Uterus (tissue), 4 donors: ENCODE measurements at places on chromosomes 5 and 9. TPM values are rescaled to one million over a fixed set of nuclear protein-coding genes. Genes with fewer than 3 reads are reported as not detected.

UBAC1 gene
- 46.1 TPM for total RNA-seq

INVS gene
- total RNA-seq = 59.2 TPM

RNF20 gene
- total RNA-seq = 27.1 TPM

FBN2 gene
- total RNA-seq = 389 TPM

DNA sequence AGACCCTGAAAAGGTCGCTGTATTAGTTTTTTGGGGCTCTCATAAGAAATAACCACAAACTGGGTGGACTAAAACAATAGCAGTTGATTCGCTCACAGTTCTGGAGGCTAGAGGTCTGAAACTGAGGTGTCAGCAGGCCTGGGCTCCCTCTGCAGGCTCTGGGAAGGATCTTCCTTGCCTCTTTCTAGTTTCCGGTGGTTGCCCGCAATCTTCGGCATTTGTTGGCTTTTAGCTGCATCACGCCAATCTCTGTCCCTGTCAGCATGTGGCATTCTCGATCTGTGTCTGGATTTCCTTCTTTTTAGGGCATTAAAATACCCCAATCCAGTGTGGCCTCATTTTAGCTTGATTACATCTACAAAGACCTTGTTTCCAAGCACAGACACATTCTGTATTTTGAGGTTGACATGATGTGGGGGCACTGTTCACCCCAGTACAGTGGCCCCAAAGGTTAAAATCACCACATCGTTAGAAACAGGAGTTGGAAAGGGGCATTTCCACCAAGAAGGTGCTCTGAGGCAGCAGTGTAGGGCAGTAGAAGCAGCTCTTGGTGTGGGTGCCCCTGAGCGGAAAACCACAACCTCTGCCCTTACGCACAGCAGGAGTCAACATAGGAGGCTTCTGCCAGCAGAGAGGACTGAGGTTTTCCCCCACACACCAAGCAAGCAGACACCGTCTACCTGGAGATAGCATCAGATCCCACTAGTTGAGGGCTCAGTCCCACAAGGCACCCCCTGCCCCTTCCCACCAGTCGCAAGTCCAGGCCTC, 13.5 kb downstream of the ZNF79 start:
- no peak for DNase-seq

DNA sequence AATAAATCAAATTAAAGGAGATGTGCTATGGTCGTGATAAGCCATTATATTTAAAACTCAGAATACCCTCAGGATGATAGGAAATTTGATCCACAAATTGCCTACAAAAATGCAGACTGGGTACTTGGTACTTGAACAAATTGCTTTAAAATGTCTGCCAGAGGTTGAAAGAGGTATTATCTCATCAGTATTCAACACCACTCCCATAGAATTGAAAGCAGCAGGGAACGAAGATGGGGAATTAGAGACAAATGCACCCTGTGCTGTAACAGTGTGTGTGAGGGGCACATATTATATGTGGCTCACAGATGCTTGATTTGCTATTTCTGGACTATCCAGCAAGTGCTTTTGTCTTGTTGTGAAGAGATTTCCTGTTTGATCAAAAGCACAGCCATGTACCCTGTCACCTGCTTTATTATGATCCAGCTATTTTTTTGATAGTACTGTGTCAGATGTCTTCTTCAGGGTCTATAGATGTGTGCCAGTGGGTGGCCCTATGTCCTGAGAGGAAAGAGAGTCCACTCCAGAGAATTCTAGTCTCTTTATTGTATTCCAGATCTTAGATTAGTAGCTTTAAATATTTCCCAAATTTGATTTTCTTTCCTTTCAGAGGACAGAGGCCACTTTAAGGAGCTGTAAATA, 120.1 kb downstream of the XRCC4 start:
- DNase-seq = no peak

- no peak for DNase-seq
Observed at GRCh38 chr9:94606646-94607422, 13.2 kb upstream of the FBP2 start.

TAF1L gene
- total RNA-seq = not detected

NR4A3 gene
- 2.9 TPM for total RNA-seq

DNA sequence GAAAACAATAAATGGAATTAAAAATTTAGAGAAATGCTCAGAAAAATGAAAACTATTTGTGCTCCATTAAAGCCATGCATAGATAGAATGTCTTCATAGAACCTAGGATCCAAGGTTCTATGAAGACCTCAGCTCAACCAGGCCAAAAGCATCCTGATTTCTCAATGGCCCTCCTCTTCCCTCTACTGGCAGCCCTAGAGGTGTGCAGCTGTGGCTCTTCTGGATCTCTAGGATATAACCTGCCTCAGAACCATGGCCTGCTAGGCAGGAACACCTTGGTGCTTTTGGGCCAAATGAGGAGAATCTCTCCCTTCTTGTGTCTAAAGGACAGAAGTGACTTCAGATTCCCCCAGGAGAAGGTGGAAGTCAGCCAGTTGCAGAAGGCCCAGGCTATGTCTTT, 15.1 kb downstream of the IFNA1 start:
- no peak for DNase-seq

DNA sequence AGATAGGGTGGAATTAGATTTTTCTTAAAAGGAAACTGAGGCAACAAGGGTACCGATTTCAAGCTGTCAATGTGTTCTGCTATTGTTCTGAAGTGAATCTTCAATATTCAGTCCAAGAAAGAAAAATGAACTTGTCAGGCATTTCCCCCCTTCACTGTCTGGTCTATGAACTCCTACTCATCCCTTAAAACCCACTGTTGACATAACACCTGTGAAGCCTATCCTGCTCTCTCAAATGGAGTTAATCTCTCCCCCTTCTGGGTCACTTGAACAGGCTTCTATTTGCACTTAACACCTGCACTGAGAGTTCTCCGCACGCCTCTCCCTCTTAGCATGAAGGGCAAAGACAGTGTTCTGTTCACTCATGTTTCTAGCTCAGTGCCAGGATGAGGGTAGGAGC, 144.3 kb downstream of the CRB2 start:
- DNase-seq = no peak

- peak; percentile 29 for DNase-seq
Observed at GRCh38 chr5:134464988-134465815, 53.5 kb upstream of the CDKN2AIPNL start.

- DNase-seq = no peak
Observed at GRCh38 chr5:13186177-13186576, 758.3 kb downstream of the DNAH5 start.

GRCh38 chr5:43609752-43610151, 6.8 kb downstream of the NNT start:
- DNase-seq = no peak

DNA sequence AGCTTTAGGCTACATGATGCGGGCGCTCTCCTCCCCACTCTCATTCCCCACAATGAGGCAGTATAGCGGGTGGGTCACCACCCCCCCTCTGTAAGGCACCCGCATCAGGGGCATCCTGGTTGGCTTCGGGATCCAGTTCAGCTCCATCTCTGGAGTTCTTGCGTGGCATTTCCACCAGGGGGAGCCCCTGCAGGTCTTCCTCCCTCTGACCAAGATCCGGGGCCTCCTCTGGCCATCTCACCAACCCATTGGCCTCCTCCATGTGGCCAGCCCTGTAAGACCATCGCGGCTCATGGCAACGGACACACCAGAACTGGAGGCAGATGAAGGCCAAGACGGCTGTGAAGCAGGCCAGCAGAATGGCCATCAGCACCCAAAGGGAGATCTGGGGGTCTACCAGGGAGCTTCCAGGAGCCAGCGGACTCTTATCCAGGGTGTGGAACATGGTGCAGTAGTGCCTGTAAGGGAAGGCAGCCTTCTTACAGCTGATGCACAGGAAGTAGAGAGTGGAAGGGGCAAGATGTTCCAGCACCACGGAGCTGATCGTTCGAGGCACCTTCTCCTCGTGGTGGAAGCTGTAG, 77.0 kb downstream of the CYFIP2 start:
- DNase-seq = no peak

PFN3 gene
- not detected for total RNA-seq

PCDHA12 gene
- 1.3 TPM for total RNA-seq

DNA sequence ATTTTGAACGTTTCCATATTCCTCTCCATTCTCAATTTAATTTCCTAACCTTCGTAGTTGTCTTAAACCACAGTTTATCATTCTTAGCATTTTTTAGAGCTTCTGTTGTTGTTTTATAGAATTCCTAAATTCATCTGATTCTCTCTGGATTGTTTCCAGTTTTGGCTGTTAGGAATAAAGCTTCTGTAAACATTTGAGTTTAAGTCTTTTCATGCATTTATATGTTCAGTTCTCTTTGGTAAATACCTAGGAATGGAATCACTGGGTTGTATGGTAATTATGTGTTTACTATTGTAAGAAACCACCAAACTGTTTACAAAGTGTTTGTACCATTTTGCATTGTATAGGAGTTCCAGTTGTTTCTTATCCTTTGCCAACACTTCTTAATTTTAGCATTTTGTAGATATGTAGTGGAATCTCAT, 29.7 kb downstream of the GPR21 start:
- no peak for DNase-seq

DNA sequence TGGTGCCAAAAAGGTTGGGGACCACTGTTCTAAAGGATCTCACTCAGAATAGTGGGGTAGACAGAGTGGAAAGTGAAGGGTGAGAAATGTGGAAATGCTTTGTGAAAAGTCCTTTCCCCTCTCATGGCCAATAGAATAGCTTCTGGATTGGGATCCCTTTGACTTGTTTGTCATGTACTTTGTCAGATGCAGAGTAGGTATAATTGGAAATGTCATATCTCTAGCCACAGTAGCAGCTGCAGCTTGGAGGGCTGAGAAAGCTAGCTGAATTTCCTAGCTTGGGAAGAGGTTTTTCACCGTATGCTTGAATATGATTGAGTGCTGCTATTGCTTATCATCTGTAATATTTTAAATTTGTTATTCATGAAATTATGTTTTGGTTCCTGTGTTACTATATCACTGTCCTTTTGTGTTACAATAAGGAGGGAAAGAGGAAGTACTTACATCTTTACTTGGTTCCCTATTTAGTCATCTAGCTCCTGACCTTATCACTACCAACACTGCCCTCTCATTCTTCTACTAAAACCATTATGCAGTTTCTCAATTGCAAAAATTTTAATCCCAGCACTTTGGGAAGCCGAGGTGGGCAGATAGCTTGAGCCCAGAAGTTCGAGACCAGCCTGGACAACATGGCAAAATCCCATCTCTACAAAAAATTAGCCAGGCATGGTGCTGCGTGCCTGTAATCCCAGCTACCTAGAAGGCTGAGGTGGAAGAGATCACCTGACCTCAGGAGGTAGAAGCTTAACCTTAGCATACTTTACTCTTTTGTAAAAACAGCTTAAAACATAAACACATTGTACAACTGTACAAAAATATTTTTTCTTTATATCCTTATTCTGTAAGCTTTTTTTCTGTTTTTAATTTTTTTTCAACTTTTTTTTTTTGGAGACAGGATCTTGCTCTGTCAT, 12.4 kb downstream of the SLC30A5 start:
- DNase-seq = no peak

ANXA2R gene
- total RNA-seq = 10.9 TPM

ANKRD18A gene
- total RNA-seq = not detected

DNA sequence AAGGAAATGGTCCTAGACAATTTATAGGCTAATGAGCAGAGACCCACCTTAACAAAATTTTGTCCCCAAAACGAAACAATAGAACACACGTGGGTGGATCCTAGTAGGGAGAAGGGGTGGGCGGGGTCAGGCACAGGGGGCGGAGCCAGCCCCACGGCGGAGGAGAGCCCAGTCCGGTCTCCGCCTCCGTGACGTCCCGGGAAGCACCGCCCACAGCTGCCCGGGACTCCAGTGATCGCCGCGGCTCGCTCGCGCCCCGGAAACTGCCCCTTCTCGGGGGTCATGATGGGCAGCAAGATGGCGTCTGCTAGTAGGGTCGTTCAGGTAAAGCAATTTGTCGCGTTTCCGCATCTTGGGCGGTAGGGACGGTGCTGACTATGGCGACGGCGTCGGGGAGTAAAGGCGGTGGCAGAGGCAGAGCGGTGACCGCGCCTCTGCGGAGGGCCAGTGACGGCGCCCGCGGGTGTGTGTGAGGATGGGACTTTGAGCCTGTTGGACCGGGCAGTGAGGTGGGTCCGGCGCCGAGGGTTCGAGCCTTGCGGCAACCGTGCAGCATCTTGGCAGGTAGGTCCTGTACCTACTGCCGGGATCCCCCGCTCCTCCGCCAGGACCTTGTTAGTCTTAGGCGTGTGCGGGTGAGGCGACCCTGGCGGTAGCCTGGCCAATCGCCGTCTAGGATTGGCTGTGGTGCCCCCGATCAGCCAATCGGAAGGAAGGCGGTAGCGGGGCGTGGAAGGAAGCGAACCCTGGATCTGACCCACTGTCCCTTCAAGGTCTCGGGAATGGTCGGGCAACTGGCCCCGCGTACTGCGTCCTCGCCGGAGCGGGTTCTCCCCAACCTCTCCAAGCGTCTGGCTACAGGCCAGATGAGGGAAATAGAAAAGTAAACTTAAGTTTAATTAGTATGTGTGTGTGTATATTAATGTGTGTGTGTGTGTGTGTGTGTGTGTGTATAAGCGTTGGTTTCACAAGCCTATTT, 16.8 kb upstream of the CDK7 start:
- peak; percentile 97 for DNase-seq

ATP10B gene
- total RNA-seq = 0.07 TPM

DNA sequence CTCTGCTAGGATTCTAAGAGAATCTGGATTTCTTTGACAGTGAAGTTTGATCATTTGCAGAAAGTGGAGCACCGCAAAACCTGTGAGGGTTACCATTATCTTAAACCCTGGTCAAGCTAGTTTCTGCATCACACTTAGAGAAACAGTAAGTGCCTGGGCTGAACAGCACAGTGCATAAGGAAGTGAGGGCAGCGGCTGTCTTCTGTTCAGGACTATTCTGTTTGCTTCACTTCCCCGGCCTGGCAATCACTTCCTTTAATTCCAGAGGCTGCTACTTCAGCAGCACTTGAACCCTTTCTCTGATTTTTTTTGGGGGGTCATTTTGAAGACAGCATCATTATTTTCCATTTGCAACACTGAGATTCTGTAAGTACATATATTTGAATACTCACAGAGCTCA, 32.0 kb downstream of the SEMA6A start:
- DNase-seq = no peak

DNA sequence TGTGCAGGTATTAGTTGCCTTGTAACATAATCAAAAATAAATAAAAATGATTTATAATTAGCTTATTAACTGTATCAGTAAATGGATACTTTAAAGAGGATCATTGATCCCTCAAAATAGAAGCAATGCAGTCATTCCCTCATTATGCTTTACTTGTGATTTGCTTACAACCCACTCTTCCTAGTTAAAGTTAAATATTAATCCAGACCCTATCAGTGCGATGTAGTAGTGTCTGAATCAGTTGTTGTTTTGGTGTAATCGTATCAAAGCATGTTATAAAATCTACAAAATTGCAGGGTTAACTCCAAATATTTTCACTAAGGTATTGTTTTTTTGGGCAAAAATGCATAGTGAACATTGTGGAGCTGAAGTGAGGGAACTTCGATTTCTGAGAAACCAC, 17.6 kb downstream of the TENT4A start:
- DNase-seq = no peak

TPM2 gene
- total RNA-seq = 2,682 TPM

GRCh38 chr5:74394528-74394915, 246.0 kb downstream of the ENC1 start:
- DNase-seq = no peak

DNA sequence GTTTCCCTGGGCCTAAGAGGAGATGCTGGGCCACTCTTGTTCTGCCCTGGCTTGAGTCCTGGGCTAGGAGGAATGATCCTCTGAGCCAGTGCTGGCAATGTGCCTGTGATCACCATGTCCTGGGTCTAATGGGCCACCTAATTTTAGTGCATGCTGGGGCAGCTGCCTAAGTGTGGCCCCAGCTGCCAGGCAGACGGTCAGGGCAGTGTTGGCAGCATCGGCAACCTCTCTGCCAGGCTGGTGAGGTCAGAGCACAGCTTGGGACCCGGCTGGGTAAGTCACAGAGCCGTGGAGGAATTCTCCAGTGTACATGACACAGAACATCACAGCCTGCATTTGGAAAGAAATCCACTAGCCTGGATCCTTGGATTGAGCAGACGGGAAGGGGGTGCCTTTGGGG, 21.4 kb upstream of the PITX1 start:
- no peak for DNase-seq
